Neuronal stem cell (in vitro differentiated cells): ENCODE measurements at places on chromosomes 16 and 17.

GRCh38 chr16:28068976-28069375 lies 5.5 kb upstream of the GSG1L start:
- DNase-seq, result no peak

GRCh38 chr16:89958068-89958467 lies 9.5 kb downstream of the DEF8 start:
- DNase-seq, result no peak

- no peak for DNase-seq
Observed at GRCh38 chr16:68866933-68867332, 23.6 kb downstream of the TANGO6 start.

DNA sequence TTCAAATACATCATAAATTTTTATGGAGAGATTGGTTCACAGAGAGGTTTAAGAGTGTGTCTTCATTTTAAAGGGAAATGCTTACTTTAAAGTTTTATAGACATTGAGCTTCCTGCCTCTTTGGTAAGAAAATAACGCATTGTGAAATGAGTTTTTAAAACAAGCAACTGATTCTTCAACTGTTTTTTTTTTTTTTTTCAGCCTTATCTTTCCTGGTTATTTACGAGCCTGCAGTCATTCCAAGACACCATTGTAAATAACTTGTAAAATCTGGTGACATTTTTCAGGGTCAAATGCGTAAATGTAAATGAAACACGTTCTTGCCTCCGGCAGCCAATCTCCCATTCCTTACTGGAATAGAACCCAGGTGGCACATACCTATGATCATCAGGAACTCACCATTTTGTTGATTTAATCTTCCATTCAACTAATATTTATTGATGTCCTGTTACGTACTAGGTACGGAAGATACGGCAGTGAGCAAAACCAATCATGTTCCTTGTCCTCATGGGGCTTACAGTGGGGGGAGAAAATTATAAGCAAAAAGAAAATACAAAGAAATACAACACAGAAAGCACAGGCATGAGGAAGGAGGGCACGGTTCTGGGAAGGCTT lies 33.2 kb upstream of the CDYL2 start:
- DNase-seq, result no peak

GRCh38 chr17:83090444-83091256 lies 11.2 kb downstream of the METRNL start:
- DNase-seq, result no peak
